Activated CD4-positive, alpha-beta T cell treated with anti-CD3 and anti-CD28 coated beads, Interleukin-2, amount 10 ng/mL, durations not matched to agents 24 days and 14 days (primary cell): ENCODE measurements at places on chromosomes 6 and 20. TPM values are rescaled to one million over a fixed set of nuclear protein-coding genes. Genes with fewer than 3 reads are reported as not detected.

- H3K27ac ChIP-seq: no peak overlapping the region
- no peaks in the 10 kb centered on the region for H3K36me3 ChIP-seq
- DNase-seq: no peak
- H3K4me3 ChIP-seq: no peak overlapping the region
Measured at GRCh38 chr6:33751771-33752645, 5.3 kb upstream of the IP6K3 start.

PAK5 gene
- not detected in 2 replicates for total RNA-seq

- peaks cover 9% of the 10 kb centered on the region for H3K4me1 ChIP-seq
- H3K27me3 ChIP-seq: no peaks in the 10 kb centered on the region
- no peak overlapping the region for H3K27ac ChIP-seq
Measured at GRCh38 chr20:21177767-21178166, 51.9 kb downstream of the KIZ start.

DNA sequence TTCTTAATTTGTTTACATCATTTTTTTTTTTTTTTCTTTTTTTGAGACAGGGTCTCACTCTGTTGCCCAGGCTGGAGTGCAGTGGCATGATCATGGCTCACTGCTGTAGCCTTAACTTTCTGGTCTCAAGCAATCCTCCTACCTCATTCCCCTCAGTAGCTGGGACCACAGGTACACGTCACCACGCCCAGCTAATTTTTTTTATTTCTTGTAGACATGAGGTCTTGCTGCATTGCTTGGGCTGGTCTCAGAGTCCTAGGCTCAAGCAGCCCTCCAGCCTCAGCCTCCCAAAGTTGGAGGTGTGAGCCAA, 30.3 kb downstream of the RPF2 start:
- H3K27ac ChIP-seq: no peak overlapping the region
- no peak for DNase-seq
- no peaks in the 10 kb centered on the region for H3K27me3 ChIP-seq

HTR1E gene
- total RNA-seq: not detected in 2 replicates

- no peak overlapping the region for H3K4me3 ChIP-seq
- no peaks in the 10 kb centered on the region for H3K36me3 ChIP-seq
- DNase-seq: peak; percentile 96
- peaks cover 42% of the 10 kb centered on the region for H3K27me3 ChIP-seq
Measured at GRCh38 chr6:30396833-30397479, 52.0 kb downstream of the RPP21 start.

- DNase-seq: no peak
- peaks cover 5% of the 10 kb centered on the region for H3K4me1 ChIP-seq
- H3K4me3 ChIP-seq: no peak overlapping the region
Measured at GRCh38 chr6:134575221-134575620, 257.3 kb upstream of the SGK1 start.

GRCh38 chr6:157246048-157246630, 77.2 kb downstream of the TMEM242 start:
- no peaks in the 10 kb centered on the region for H3K4me1 ChIP-seq
- H3K27ac ChIP-seq: no peak overlapping the region
- H3K36me3 ChIP-seq: no peaks in the 10 kb centered on the region

GRCh38 chr6:141326426-141326825, 806.3 kb upstream of the GJE1 start:
- no peak overlapping the region for H3K27ac ChIP-seq
- peak; percentile 71 for DNase-seq
- peaks cover 9% of the 10 kb centered on the region for H3K4me1 ChIP-seq
- peaks cover 1% of the 10 kb centered on the region for H3K27me3 ChIP-seq
- no peaks in the 10 kb centered on the region for H3K36me3 ChIP-seq

DNA sequence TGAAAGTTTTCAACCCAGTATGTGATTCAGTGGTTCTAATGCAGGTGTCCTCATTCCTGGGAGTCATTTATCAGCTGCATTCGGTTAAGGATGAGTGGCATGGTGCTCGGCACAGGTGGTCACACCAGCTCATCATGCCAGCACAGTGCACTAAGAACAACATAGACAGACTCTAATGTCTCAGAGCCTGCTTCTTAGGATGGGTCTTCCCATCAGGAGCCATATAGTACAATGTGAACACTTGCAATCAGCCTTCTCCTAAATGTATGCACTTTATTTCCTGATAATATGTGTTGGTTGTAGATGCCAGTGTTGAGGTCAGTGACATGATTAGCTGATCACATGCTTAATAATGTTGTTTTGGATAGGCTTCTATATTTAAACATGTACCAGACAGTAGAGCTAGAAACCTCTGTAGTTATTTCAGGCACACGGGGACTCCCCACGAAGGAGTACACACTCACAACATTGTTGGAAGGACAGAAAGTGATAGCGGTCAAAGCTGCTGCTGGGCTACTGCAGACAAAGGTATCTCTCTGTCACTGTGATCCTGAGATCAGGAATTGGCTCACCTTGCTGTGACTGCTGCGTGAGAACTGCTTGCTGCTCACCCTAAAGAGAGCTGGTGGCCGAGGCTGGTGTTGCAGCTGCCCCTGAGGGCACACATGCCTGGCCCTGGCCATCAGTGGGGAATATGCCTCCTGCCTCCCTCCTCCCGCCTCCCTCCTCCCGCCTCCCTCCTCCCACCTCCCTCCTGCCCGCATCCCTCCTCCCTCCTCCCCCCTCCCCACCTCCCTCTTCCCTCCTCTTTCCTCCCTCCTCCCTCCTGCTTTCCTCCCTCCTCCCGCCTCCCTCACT, 195.4 kb downstream of the SMOC2 start:
- no peaks in the 10 kb centered on the region for H3K36me3 ChIP-seq
- no peaks in the 10 kb centered on the region for H3K4me1 ChIP-seq
- no peak overlapping the region for H3K4me3 ChIP-seq

MUC21 gene
- not detected in 2 replicates for total RNA-seq

GPLD1 gene
- 0.17 and 0.44 TPM in 2 replicates for total RNA-seq

NANP gene
- total RNA-seq: 10.0 TPM in 2 replicates
